ENCODE measurements at places on chromosomes 3 and 15.

DNA sequence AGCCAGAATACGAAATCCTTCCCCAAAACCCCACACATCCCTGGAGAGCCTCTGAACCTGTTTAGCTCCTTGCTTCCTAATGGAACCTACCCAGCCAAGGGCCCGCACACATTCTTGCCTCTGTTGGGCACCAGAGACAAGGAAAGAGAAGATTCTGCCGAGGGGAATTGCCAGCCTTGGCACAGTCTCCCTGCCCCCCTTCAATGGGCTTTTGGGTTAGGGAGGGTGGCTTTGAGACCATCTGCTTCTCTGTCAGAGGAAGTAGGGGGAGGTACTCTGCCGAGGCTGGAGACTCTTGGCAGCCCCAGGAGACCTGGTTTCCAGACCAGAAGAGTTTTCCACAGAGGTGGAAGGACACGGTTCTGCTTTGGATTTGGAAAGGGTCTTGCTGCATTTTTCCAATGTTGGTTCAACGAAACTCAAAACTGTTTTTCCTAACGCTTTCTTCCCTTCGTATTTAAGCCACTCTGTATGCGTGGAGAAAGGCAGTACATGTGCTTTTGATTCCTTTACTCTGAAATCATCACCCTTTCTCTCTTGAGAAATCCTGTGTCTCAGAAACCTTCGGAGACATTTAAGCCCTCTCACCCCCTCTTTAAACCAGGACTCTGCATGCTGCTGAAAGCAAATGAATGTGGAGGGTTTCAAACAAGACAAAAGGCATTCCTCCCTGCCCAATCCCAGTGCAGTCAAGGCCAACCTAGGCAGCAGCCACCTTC is 78.8 kb upstream of the PRR23C start:
- DNase-seq = no peak

- no peak for DNase-seq
These were observed 12.7 kb downstream of the FAM240A start for GRCh38 chr3:46624975-46625490.

- no peak for DNase-seq
These were observed 90.6 kb downstream of the SEMA5B start for GRCh38 chr3:122936986-122937385.

- DNase-seq = no peak
These were observed 47.8 kb upstream of the NDN start for GRCh38 chr15:23734862-23735261.

- DNase-seq = no peak
These were observed 221.3 kb downstream of the OPA1 start for GRCh38 chr3:193814166-193814892.

DNA sequence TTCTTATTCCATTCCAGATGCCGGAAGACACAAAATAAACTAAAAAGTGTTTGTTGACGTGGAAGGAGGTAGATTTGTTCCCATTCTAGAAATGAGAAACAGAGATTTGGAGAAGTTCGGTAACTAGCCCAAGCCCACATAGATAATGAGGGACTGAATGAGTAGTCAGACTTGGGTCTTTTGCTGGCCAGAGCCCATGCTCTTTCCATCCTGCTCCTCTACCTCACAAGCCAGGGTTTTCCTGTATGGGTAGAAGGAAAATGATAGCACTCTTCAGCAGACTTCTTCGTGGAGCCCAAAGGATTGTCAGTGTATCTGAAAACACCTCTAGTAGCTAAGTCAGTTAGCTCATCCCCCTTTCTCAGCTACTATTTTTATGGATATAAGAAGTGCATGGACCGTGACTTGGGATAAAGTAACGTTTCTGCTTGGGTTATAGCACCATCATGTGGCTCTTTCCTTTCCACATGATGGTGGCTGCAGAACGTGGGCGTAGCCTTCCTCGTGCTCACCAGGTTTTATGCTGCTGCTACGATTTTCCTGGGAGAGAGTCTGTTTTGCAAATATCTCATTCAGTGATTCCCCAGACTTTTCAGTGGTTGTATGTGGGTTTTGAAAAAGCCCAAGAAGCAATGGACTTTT is 84.6 kb downstream of the DGKG start:
- DNase-seq = no peak

GRCh38 chr3:127256733-127257271 is 31.0 kb downstream of the PRR20G start:
- DNase-seq = no peak

DNA sequence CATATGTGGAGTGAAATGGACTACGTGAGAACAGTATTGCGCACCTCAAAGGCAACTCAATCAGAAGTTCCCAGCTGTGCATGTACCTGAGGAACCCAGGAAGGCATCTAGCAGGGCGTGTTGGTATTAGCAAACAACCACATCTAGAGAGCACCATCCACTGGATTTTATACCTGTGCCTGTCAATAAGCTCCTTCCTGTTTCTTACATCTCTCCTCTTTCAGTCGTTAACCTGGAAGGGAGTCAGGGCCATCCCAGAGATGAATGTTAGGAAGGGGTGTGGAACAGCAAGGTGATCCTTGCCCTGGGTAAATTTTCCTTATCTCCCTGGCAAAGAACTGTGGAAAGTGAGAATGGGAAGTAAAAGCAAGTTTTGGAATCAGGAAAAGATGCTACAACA is 29.6 kb upstream of the CHMP2B start:
- no peak for DNase-seq

DNA sequence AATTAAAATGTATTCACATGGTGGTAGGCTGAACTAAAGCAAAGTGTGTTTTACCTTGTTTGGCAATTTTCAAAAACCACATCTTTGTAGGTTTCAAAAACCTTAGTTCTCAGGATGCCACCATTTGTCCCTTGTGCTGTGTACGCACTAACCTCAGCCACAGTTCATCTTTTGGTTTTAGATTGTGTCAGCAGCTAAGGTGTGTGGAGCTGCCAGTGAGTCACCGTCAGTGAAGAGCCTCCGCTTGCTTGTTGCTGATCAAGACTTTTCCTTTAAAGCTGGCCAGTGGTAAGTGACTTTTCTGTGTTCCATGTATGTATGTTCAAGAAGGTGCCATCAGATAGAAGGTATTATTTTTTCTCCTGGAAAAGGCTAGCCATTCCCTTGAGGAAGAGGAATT is 21.1 kb downstream of the OXNAD1 start:
- no peak for DNase-seq

GRCh38 chr3:153379516-153379915 is 217.5 kb downstream of the RAP2B start:
- DNase-seq = no peak

GRCh38 chr15:56342653-56343052 is 22.6 kb upstream of the TEX9 start:
- DNase-seq = no peak

DNA sequence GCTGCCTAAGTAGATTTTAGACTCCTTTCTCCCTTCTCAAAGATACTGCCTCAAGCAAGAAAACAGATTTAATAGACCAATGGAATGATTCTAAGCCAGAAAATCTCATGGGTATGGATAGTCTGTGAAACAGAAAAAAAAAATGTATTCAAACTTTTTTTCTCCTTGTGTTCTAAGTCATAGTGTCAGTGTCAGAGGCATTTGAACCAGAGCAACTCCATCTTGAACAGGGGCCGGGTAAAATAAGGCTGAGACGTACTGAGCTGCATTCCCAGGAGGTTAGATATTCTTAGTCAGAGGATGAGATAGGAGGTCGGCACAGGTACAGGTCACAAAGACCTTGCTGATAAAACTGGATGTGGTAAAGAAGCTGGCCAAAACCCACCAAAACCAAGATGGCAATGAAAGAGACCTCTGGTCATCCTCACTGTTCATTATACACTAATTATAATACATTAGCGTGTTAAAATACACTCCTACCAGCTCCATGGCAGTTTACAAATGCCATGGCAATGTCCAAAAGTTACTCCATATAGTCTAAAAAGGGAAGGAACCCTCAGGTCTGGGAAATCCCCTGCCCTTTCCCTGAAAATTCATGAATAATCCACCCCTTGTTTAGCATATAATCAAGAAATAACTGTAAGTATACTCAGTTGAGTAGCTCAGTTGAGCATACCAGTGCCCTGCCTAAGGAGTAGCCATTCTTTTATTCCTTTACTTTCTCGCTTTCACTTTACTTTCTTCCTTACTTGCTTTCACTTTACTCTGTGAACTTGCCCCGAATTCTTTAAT is 72.8 kb upstream of the GOLGA8B start:
- DNase-seq = no peak

GRCh38 chr3:39668420-39668819 is 141.0 kb upstream of the MYRIP start:
- DNase-seq = peak; percentile 33

GRCh38 chr3:112357930-112358780 is 25.2 kb downstream of the CD200 start:
- DNase-seq = no peak

GRCh38 chr3:182366746-182367145 is 426.6 kb upstream of the ATP11B start:
- no peak for DNase-seq

GRCh38 chr3:54294214-54294613 is 171.9 kb downstream of the CACNA2D3 start:
- DNase-seq = no peak

DNA sequence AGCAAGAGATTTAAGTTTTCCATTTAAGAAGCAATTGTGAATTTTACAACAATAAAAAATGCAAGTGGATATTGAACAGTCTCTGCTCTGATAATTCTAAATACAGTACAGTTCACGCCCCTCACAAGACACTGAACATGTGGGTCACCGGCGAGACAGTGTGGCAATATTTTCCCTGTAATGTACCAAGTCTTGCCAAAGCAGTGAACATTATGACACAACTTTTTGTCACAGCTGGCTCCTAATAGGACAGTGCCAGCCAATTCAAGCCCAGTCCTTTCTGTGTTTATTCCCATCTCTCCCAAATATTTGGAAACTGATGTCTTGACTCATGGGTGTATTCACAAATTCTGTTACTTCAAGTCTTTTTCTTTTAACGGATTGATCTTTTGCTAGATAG is 62.3 kb downstream of the PPARG start:
- no peak for DNase-seq

DNA sequence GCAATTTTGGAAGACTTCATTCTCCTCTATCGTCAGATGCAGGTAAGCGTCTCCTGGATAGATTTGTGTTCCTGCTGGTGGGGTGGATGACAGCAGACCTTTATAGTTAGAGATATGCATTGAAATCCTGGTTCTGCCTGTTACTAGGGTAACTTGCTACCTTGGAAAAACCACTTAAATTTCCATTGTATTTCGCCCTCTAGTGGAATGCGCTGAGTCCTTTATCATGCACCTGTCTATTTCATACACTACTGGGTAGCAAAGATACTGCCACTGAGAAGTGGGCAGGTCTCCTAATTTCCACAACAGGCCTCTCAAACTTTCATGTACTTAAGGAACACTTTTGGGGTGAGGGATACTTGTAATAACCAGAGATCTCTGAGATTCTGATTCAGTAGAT is 209.5 kb upstream of the SUCLG2 start:
- DNase-seq = peak; percentile 4

GRCh38 chr15:44207643-44208042 is 12.6 kb upstream of the FRMD5 start:
- DNase-seq = no peak

- peak; percentile 67 for DNase-seq
These were observed 4.4 kb upstream of the CXCR6 start for GRCh38 chr3:45938864-45939263.

- no peak for DNase-seq
These were observed 105.8 kb upstream of the RASGRP1 start for GRCh38 chr15:38670128-38671005.

DNA sequence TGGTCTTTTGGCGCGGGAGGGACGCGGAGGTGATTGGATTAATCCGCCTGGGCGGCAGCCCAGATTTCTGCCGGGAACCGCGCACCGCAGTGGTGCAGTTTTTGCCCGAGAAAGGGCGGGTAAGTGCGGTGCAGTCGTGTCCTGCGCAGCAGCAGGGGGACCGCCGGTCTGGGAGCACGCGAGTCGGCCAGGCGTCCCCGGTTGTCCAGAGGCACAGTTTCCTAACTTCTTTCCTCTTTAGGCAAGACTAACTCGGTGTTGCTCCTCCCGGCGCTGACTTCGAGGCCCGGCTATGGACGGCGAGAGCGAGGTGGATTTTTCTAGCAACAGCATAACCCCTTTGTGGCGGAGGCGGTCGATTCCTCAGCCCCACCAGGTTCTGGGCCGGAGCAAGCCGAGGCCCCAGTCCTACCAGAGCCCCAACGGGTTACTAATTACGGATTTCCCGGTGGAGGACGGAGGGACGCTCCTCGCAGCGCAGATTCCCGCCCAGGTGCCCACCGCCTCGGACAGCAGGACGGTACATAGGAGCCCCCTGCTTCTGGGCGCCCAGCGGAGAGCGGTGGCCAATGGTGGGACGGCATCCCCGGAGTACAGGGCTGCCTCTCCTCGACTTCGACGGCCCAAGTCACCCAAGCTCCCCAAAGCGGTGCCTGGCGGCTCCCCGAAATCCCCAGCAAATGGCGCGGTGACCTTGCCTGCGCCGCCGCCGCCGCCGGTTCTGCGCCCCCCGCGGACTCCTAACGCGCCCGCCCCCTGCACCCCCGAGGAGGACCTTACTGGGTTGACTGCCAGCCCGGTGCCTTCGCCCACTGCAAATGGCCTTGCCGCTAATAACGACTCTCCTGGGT is 736 bp downstream of the ARHGEF26 start:
- DNase-seq = peak; percentile 21

- no peak for DNase-seq
These were observed 7.5 kb downstream of the ABTB1 start for GRCh38 chr3:127680146-127680661.

- DNase-seq = peak; percentile 84
These were observed 26.6 kb upstream of the RASA2 start for GRCh38 chr3:141460097-141460704.

GRCh38 chr3:119227070-119227850 is 13.4 kb downstream of the B4GALT4 start:
- DNase-seq = no peak

DNA sequence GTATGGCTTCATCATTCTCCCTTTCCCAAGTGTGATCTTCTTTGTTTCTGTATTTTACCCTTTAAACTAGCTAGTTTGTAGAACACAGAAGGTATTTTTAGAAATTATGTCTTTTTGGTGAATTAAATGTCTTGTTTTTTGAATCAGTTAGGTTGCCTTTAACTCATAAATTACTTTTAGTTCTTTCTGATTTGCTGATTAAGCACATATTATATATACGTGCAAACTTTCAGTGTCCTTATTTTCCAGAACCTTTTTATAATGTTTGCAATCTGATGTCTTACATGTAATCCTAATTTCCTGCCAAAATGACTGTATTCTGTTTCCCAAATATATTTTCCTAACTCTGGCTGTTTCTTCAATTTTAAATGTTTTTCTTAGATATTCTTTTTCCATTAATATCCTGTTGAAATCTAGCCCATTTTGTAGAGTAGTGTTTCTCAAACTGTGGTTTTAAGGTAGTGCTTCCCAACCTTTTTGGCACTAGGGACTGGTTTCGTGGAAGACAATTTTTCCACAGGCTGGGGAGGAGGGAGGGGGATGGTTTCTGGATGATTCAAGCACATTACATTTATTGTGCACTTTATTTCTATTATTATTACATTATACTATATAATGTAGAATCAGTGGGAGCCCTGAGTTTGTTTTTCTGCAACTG is 51.8 kb downstream of the CHD2 start:
- DNase-seq = no peak

DNA sequence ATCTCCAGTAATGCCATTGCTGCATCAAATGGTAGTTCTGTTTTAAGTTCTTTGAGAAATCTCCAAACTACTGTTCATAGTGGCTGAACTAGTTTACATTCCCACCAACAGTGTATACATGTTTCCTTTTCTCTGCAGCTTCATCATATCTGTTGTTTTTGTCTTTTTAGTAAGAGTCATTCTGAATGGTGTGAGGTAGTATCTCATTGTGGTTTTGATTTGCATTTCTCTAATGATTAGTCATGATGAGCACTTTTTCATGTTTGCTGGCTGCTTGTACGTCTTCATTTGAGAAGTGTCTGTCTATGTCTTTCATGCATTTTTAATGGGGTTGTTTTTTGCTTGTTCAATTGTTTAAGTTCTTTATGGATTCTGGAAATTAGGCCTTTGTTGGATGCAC is 10.2 kb upstream of the GCSAM start:
- DNase-seq = no peak

Measured in neuronal stem cell (in vitro differentiated cells).